Hepatic stellate cell (primary cell): ENCODE measurements at places on chromosomes 16 and 17.

DNA sequence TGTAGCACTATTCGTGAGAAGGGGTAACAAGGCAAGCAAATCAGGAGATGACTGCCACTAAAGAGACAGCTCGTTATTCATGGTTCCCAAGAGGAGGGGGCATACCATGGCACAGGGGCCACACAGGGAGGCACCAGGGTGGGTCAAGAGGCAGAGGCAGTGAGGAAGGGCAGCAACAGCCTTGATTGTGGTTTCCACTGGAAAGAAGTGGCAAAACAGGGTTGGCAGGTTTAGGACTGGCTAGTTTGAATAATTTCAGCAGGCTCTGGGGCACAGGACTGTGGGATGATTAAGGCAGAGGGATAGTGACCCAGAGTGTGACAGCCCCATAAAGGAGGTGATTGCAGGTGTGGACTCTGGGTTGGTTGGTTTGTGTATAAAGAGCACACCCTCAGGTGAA, 188.9 kb downstream of the CBLN1 start:
- no peak for DNase-seq

GRCh38 chr17:18144855-18145254, 36.3 kb downstream of the MYO15A start:
- no peak for DNase-seq

DNA sequence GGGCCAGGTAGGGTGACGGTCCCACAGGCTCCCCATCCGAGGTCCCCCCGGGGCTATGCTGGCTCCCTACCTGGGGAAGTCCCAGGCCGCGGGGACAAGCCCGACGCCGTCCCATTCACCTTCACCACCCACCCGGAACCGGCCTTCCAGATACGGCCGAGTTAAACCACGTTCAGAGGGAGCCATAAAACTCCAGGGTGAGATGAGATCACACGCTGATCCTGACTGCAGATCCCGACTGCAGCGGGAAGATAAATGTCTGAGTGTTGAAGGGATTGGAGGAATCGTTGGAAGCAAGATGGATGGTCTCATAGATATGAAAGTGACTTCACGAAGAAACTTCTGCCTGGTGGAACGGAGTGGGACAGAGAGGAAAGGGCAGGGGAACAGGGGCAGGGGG, 13.6 kb upstream of the C1QTNF8 start:
- no peak for DNase-seq

DNA sequence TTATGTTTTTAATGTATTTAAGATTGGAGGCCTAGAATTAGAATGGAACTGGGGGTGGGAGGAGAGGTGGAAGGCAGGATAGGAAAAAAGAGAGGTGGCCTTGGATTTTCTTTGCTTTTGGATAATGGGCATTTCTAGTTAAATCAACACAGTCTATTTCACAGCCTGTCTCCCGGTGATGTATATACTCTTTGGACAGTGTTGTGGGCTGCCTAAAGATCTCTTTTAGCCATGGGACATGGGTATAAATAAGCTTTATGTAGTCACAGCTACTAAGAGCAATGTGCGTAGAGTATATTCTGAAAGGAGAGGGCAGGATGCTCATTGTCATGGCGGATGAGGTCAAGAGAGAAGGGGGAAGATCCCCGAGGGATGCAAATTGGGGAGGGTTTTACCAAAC, 1084.4 kb upstream of the RBFOX1 start:
- DNase-seq = no peak

- no peak for DNase-seq
Measured at GRCh38 chr16:80025236-80025635, 424.7 kb upstream of the MAF start.

- DNase-seq = no peak
Measured at GRCh38 chr17:27525316-27525715, 69.1 kb downstream of the KSR1 start.

DNA sequence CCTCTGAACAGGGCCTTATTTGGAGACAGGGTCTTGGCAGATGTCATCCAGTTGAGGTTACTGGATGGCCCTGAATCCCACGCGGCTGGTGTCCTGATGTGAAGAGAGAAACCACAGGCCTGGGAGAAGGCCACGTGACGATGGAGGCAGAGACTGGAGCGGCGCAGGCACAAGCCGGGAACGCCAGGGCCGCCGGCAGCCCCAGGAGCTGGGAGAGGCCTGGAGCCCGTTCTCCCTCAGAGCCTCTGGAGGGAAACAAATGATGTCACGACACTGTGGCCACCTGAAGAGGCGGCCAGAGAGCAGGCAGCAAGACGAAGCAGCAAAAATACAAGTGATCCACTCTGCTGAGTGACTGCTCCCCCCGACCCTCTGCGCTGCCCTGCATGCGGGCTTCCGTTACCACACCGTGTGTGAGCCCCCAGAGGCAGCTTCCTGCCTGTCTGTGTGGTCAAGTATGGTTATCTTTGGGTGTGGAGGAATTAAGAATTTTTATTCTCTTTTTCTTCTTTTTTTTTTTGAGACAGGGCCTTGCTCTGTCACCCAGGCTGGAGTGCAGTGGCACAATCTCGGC, 11.6 kb downstream of the CD7 start:
- DNase-seq = no peak

GRCh38 chr17:60901806-60902205, 224.2 kb downstream of the BCAS3 start:
- peak; percentile 55 for DNase-seq

DNA sequence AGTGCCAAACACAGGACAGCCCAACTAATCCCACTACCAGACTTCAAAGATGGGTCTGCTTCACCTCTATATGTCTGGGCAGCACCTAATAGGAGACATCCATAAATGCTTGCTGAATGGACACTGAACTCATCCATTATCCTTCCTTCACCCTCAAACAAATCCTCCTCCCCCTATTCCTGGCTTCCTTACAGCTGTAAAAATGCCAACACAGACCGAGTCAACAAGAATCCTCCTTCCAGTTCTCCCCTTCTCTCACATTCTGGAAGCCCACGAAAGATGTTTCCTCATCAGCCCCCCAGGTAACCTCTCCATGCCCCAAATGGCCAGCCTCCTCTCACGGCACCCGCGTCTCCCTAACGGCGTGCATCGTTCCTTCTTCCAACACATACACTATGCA, 12.3 kb downstream of the PELP1 start:
- no peak for DNase-seq

DNA sequence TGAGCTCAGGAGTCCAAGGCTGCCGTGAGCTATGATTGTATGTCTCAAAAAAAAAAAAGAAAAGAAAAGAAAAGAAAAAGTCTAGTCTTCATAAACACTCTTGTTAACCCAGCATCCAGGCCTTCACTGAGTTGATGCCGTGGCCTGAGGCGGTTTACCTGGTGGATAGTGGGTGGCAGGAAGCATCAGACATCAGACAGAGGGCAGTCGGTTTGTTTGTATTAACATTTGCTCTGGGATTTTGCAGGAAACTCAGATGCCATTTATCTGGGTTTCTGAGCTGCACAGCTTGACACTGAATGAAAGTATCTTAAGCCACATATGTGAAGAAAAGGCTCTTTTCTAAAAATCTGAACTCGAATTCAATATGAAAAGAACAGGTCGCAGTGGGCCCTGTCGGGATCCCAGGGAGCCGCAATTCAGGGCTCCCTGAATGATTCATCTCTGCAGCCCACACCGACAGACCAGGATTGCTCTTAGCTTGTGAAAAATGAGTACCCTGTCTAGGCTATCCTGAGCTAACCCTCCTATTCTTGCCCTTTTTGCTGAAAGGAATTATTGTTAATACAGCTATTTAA, 1.1 kb upstream of the DBNDD1 start:
- no peak for DNase-seq

DNA sequence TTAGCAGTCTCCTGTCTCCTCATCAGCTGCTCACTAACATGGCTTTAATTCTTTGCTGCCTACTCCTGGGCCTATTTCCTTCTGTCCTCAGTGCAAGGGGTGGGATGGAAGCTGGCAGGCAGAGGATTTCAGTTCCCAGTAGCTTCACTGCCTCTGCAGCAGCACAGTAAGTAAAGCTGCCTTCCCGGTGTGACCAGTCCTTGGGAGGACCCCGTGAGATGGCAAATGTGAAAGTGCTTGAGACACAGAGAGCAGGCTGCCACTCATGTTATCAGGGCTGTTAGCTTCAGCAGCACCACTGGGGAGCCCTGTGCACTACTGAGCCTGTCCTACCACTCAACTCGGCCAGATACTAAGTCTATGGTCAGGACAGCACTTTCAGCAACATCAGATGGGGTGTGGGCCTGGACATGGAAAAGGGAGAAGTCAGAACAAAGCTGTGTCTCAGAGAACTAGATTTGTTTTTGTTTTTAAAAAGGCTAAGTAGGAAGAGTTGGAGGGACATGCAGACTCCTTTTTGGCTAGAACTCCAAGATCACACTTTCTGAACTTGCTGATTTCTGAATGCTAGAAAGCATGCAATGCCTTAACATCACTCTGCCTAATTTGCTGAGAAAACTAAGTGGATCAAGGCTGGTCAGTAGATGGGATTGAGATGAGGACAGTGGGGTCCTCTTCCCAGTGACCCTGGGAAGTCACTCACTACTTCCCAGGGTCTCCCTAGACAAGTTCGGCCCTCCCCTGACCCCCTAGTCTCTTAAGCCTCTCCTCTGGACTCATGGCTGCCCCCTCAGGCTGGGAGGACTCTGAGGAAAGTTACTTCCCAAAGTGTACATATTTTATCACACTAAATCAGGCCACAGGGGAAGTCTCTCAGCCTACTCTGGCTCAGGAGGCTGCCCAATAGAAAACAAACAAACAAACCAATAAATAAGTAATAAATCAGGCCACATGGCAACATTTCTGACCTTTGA, 1.1 kb downstream of the ACSF2 start:
- DNase-seq = peak; percentile 75

DNA sequence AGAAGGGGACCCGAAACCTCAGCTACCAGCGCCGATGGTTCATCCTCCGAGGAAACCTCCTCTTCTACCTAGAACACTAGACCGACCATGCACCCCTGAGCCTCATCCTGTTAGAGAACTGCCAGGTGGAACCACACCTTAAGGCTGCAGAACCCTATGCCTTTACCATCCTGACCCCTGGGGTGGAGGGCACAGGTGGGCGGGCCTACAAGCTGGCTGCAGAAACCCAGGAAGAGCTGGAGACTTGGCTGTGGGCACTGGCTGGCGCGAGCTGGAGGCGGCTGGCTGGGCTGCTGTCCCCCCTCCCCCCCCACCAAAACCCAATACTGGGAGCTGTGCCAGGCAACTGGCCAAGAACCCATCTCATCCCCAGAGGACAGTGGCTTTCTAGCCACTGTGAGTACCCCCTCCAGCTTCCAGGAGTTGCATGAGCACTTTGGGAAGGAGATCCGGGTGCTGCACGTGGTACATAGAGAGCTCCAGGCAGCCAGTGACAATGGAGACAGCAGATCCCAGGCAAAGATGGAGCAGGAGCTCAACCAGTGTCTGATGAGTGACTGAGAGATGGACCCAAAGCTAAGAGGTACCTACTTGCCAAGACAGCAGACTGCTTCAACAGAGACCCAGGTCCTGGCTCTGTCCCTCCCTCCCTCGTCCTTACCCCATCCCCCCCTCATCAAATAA, 1.4 kb upstream of the CD2BP2 start:
- DNase-seq = no peak

GRCh38 chr17:37830151-37830993, 85.5 kb upstream of the HNF1B start:
- no peak for DNase-seq

DNA sequence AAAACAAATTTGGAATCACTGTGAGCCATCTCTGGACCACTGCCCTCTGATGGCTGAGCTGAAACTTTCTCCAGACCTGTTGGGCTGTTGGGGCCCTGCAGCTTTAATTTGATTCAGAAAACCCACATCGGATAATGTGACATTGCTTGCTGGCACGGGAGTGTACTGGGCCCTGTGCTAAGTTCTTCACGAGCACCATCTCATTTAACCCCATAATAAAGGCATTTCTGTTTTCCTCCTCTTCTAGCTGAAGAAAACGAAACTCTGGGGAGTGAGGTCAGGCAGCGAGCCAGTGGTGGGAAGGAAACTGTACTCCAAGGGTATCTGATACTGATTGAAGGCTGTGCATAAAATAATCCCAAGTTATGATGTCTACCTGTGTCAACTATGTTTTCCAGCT, 34.5 kb upstream of the TNRC6A start:
- no peak for DNase-seq

GRCh38 chr16:49556606-49557446, 183.2 kb downstream of the C16orf78 start:
- DNase-seq = peak; percentile 54

- no peak for DNase-seq
Measured at GRCh38 chr17:57574040-57574513, 171.0 kb downstream of the CCDC182 start.

DNA sequence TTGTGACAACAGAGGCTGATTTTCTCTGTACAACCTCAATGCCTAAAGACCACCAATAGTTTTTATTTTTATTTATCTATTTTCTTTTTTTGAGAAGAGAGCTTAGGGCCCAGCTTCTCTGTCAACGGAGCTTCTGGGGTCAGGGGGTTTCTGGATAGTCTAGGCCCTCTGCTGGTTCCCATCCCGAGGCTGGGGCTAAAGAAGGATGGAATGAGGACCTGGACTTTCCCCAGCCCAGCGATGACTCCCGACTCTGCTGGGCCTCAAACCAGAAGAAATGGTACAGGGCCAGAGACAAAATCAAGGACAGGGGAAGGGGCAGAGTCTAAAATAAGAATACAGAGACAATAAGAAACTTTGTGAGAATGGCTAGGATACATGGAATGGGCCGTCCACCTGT, 5.7 kb upstream of the TSPOAP1 start:
- no peak for DNase-seq

DNA sequence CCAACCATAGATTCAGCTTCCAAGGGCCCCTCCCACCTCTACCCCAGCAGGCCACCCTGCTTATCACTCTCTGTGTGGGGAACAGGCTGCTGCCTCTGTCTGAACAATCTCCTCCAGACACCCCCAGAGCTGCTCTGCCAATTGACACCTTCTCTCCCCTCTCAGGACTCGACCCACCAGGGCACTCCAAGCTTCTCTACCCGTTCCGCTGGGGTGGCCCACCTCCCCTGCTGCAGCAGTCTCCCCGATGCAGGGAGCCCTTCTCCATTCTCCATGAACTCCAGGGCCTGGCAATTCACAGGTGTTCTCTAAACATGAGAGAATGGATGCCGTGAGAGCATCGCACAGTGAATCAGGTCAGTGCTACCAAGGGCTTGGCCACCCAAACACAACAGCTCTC, 28.3 kb upstream of the FAAP100 start:
- no peak for DNase-seq

DNA sequence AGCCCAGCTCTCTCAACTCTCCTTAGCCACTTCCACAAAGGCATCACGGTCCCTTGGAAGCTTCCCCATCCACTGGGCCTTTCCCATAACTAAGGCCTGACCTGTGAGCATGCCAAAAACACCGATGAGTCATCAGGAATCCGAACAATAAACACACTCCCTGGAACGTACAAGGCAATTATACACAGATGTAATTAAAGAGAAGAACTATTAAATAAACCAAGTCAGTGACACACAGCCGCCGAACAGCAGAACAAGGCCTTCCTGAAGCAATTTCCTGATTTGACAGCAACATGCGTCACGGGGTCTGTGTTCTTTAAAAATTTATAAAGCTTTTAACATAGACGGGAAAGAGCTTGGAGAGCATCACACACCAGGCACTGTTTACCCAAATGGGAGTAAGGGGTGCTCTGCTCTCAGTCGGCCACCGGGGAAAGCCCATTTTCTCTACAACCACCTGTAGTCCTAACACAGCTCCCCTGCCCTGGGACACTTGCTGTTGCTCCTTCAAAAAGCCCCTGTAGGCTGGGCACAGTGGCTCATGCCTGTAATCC, 29.4 kb downstream of the COG7 start:
- DNase-seq = peak; percentile 75

- no peak for DNase-seq
Measured at GRCh38 chr16:65634291-65634690, 512.4 kb upstream of the CDH11 start.
